SJSA1 (cell line): ENCODE measurements at places on chromosomes 7 and 10. TPM values are rescaled to one million over a fixed set of nuclear protein-coding genes. Genes with fewer than 3 reads are reported as not detected.

Gene ARHGAP12
- total RNA-seq = 15.8 and 25.8 TPM in 2 replicates

DNA sequence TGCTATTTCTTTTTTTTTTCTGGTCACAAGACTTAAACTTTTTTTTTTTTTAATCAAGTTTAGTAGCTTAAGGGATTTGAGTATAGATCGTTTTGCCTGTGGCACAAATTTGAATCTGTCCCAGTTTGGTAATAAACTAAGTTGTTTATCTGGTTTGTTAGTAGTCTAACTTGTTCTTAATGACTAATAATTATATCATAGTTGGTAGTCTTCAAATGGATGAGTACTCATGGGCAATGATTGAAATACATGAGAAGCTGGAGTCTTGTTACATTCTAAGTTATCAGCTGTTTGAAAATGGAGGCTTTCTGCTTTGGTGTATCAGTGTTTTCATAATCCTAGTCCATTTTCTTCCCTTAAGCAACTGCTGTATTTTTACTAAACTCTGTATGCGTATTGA lies 12.3 kb downstream of the BTAF1 start:
- H3K4me3 ChIP-seq = no peak overlapping the region
- no peaks in the 10 kb centered on the region for H3K4me1 ChIP-seq
- no peaks in the 10 kb centered on the region for H3K27me3 ChIP-seq

GRCh38 chr10:100502926-100503494 lies 16.7 kb downstream of the SEC31B start:
- H3K4me3 ChIP-seq = no peak overlapping the region
- H3K36me3 ChIP-seq = peaks cover 25% of the 10 kb centered on the region
- no peaks in the 10 kb centered on the region for H3K27me3 ChIP-seq
- H3K27ac ChIP-seq = peak overlapping the region; percentile 60

DNA sequence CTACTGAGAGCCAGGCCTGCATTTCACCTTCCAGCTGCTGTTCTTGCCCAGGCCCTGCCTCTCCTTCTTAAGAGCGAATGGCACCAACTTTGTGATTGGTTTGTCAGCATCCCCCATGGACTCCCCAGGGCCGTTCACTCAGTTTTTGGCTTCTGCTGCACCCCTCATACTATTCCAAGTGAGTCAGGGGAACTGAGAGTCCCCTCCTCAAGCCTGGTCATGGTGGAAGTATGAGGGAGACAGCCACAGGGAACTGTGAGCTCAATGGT lies 62.4 kb upstream of the ANTXRL start:
- no peaks in the 10 kb centered on the region for H3K36me3 ChIP-seq
- no peak overlapping the region for H3K27ac ChIP-seq
- DNase-seq = no peak
- no peak overlapping the region for H3K4me3 ChIP-seq
- peaks cover 11% of the 10 kb centered on the region for H3K4me1 ChIP-seq
- H3K27me3 ChIP-seq = no peaks in the 10 kb centered on the region

DNA sequence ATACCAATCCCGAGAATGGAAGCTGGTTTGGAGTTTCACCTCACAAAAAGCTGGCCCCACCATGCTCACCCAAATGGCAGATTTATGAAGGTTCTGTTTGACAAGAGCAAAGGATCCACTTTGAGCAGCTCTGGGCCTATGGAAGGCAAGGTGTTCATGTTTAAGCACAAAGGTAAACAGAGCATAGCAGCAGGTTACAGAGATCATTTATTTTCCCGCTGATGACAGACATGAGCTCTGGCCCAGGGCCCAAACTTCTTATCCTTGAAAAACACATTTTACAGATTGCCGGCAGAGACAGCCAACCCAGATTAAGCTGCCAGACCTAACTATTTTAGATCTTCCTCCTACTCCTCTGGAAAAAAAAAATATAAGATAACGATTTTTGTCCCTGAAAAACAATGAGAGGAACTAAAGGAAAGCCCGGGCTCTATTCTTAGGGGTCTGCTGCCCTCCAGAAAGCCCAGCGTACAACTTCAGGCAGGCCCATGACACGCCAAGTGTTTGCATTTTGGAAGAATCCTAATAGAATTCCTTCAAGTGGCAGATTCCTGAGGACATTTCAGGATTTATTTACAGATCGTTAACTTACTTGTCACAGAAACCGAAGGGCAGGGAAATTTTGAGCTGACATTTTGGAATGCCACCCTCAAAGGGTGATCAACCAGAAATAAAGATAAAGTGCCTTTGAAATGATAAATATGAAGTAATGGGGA lies 40.0 kb downstream of the SYPL1 start:
- H3K36me3 ChIP-seq = no peaks in the 10 kb centered on the region
- no peak overlapping the region for H3K27ac ChIP-seq
- H3K4me3 ChIP-seq = no peak overlapping the region
- H3K4me1 ChIP-seq = no peaks in the 10 kb centered on the region
- DNase-seq = no peak

- no peaks in the 10 kb centered on the region for H3K27me3 ChIP-seq
- H3K4me1 ChIP-seq = peaks cover 18% of the 10 kb centered on the region
- no peak overlapping the region for H3K4me3 ChIP-seq
- DNase-seq = no peak
- H3K27ac ChIP-seq = no peak overlapping the region
Observed at GRCh38 chr10:62459072-62459471, 84.9 kb downstream of the ZNF365 start.

GRCh38 chr7:45509222-45509621 lies 64.9 kb upstream of the ADCY1 start:
- H3K36me3 ChIP-seq = no peaks in the 10 kb centered on the region
- no peaks in the 10 kb centered on the region for H3K4me1 ChIP-seq
- H3K4me3 ChIP-seq = no peak overlapping the region
- no peak overlapping the region for H3K27ac ChIP-seq
- no peaks in the 10 kb centered on the region for H3K27me3 ChIP-seq

GRCh38 chr7:37248396-37248861 lies 200.2 kb downstream of the ELMO1 start:
- H3K36me3 ChIP-seq = no peaks in the 10 kb centered on the region
- no peak overlapping the region for H3K4me3 ChIP-seq
- H3K27me3 ChIP-seq = no peaks in the 10 kb centered on the region
- no peak for DNase-seq
